ENCODE measurements at places on chromosomes 16 and 17. TPM values are rescaled to one million over a fixed set of nuclear protein-coding genes. Genes with fewer than 3 reads are reported as not detected.

- no peaks in the 10 kb centered on the region for H3K4me1 ChIP-seq
- no peaks in the 10 kb centered on the region for H3K27me3 ChIP-seq
- peak; percentile 47 for DNase-seq
- no peak overlapping the region for H3K4me3 ChIP-seq
- no peaks in the 10 kb centered on the region for H3K36me3 ChIP-seq
- H3K27ac ChIP-seq = peak overlapping the region; percentile 68
These were observed 12.6 kb downstream of the KCTD2 start for GRCh38 chr17:75059369-75060345.

- no peaks in the 10 kb centered on the region for H3K36me3 ChIP-seq
- H3K4me3 ChIP-seq = no peak overlapping the region
- H3K27ac ChIP-seq = peak overlapping the region; percentile 79
- H3K27me3 ChIP-seq = no peaks in the 10 kb centered on the region
These were observed 1.0 kb upstream of the ALG1 start for GRCh38 chr16:5070431-5071186.

- no peak within 1 kb of the TSS for H3K27ac ChIP-seq
- H3K4me3 ChIP-seq = no peak within 1 kb of the TSS
- DNase-seq = no peak
- no peaks in the 10 kb centered on the region for H3K36me3 ChIP-seq
These were observed at the start of gene GSDMA for GRCh38 chr17:39962642-39963220. TSS of gene GSDMA (plus strand) at chr17:39963004. CDS start at chr17:39965688, 2,684 bp downstream.

- DNase-seq = no peak
- H3K36me3 ChIP-seq = no peaks in the 10 kb centered on the region
- H3K27ac ChIP-seq = no peak overlapping the region
- H3K4me3 ChIP-seq = no peak overlapping the region
- H3K27me3 ChIP-seq = peaks cover 5% of the 10 kb centered on the region
These were observed 43.7 kb downstream of the IL21R start for GRCh38 chr16:27445502-27446175.

GRCh38 chr16:69511651-69512050, 54.1 kb upstream of the NFAT5 start:
- H3K27ac ChIP-seq = no peak overlapping the region
- H3K36me3 ChIP-seq = no peaks in the 10 kb centered on the region
- DNase-seq = no peak
- no peaks in the 10 kb centered on the region for H3K4me1 ChIP-seq
- no peak overlapping the region for H3K4me3 ChIP-seq
- H3K27me3 ChIP-seq = no peaks in the 10 kb centered on the region

Gene TMC6
- total RNA-seq = 12.0 TPM

DNA sequence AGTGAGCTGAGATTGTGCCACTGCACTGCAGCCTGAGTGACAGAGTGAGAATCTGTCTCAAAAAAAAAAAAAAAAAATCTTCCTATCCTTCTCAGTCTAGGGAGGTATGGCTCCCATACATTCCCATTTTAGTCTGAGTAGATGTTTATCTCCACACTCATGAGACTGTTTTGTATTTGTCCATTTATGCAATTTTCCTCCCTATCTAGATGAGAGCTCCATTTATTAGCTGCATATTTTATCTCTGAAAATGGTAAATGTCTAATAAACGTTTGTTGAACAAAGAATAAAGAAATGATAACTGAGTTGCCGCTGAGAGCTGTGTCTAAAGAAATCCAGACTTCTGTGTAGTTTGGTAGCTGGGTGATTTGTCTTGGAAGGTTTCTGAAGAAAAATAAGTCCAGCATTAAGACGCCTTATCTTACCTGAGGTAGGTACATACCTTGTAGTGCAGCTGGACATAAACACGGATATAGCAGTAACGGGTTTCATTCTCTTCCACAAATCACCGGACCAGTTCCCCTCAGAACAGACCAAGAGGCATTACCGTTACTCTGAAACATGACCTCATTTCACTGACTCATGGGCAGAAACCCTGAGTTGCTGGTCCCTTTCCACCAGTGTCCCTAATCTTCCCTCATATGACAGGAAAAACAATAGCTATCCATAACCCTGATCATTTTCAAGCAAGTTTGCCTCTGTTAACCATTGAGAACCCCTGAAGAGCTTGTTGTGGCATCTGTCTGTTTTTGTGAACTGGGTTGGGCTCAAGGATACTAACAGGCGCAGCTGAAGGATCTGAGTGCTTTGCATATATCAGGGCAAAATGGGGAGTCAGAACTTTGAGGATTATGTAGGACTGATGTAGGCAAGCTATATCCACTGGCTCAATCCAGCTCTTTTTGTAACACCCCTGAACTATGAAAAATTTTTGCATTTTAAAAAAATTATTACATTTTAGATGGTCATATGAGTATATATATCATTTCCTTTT, 177.4 kb upstream of the XYLT1 start:
- DNase-seq = no peak
- H3K27ac ChIP-seq = no peak overlapping the region
- H3K36me3 ChIP-seq = no peaks in the 10 kb centered on the region
- H3K4me3 ChIP-seq = no peak overlapping the region
- H3K27me3 ChIP-seq = no peaks in the 10 kb centered on the region

DNA sequence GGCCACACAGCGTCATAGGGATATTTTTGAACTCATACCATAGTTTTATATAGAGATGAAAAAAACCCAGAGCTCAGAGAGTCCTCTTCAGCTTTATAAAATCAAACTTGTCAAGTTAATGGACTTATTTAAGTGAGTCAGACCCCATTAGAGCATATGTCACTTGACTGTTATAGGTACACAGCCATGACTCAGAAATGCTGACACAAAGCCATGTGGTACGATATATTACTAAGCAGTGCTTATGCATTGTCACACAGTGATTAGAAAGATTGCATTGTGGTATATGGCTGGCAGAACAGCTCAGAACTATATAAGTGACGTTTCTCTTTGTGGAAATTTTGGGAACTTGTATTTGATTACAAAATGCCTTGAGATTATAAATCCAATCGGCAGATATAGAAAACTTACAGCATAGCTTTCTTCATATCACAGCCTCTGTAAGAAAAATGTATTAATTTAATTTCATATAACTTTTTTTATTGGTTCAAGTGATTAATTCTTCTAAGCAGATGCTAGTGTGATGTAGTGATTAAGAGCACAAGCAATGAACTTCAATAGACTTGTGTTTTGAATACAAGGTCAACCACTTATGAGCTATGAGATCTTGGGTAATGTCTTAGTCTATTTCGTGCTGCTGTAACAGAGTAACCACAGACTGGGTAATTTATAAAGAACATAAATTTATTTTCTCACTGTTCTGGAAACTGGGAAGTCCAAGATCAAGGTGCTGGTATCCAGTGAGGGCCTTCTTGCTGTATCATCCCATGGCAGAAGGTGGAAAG, 25.8 kb upstream of the GINS3 start:
- H3K27ac ChIP-seq = no peak overlapping the region
- no peaks in the 10 kb centered on the region for H3K4me1 ChIP-seq
- no peak overlapping the region for H3K4me3 ChIP-seq
- no peak for DNase-seq
- no peaks in the 10 kb centered on the region for H3K27me3 ChIP-seq
